ENCODE measurements at places on chromosomes 13 and 19. TPM values are rescaled to one million over a fixed set of nuclear protein-coding genes. Genes with fewer than 3 reads are reported as not detected.

The CEACAM8 gene
- total RNA-seq: not detected

The DMKN gene
- total RNA-seq: 0.36 TPM

The ADGRE1 gene
- total RNA-seq: not detected

The C2CD4C gene
- under 0.01 TPM for total RNA-seq

The ZNF382 gene
- total RNA-seq: 1.9 TPM

The HSD17B14 gene
- 0.54 TPM for total RNA-seq

The KLK6 gene
- not detected for total RNA-seq

GRCh38 chr19:4388337-4389063, 11.8 kb downstream of the SH3GL1 start:
- DNase-seq: no peak
- H3K36me3 ChIP-seq: peaks cover 14% of the 10 kb centered on the region
- no peak overlapping the region for H3K27ac ChIP-seq
- H3K27me3 ChIP-seq: no peaks in the 10 kb centered on the region

DNA sequence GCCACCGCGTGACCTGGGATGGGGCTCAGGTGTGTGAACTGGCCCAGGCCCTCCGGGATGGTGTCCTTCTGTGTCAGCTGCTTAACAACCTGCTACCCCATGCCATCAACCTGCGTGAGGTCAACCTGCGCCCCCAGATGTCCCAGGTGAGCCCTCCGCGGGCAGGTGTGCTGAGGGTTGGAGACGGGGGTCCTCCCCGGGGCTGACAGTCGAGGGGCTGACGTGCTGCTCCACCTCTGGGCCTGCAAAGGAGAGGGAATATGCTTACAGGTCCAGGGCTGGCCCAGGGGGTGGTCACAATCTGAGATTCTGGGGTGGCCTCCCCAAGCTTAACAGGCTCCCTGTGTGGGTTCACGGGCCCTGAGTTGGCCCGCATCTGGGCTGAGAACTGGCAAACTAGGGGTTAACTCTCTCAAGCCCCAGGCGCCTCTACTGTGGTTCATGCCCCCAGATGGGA, 386 bp downstream of the VAV1 start:
- no peak for DNase-seq
- H3K27me3 ChIP-seq: no peaks in the 10 kb centered on the region
- no peak overlapping the region for H3K27ac ChIP-seq
- H3K4me1 ChIP-seq: no peaks in the 10 kb centered on the region

DNA sequence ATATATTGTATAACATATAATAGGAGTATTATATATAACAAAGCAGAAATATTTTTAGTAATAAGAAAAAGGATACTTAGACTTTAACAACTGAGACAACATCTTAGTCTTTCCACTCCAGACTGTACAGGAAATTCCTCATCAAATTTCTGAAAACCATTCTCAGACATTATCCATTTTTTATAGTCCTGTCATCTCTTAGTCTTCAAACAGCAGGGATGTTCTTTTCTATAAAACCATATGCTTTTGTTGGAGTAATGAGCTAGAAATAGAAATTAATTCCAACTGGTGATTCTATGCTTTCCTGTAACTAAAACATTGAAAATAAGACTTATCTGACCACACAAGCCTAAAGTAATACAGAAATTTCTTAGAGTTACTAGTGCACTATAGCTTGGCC, 82.2 kb upstream of the CSNK1A1L start:
- H3K36me3 ChIP-seq: no peaks in the 10 kb centered on the region
- H3K4me1 ChIP-seq: no peaks in the 10 kb centered on the region
- H3K4me3 ChIP-seq: no peak overlapping the region
- no peak overlapping the region for H3K27ac ChIP-seq

- H3K27ac ChIP-seq: no peak overlapping the region
- no peaks in the 10 kb centered on the region for H3K27me3 ChIP-seq
- no peaks in the 10 kb centered on the region for H3K4me1 ChIP-seq
Observed at GRCh38 chr13:25674371-25674770, 302.6 kb downstream of the ATP8A2 start.

DNA sequence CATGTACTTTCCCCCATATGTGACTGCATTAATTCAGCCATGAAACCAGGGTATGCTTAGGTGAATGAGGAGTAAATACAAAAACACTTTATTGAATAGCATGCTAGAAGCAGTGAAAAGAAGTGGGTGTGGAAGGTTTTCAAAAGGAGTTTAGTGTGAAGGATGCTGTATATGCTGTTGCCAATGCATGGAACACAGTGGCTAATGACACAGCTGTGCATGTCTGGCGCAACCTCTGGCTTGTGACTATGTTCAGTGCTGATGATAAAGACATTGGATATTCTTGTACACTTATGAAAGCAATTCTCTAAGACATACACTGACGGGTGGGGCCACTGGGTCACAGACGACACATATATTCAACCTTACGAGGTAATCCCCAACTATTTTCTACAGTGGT, 55.2 kb downstream of the SOX21 start:
- H3K36me3 ChIP-seq: no peaks in the 10 kb centered on the region
- H3K27ac ChIP-seq: peak overlapping the region; percentile 33
- no peak overlapping the region for H3K4me3 ChIP-seq
- DNase-seq: peak; percentile 57
- peaks cover 9% of the 10 kb centered on the region for H3K4me1 ChIP-seq

GRCh38 chr13:107025991-107026390, 458.1 kb upstream of the ARGLU1 start:
- H3K27me3 ChIP-seq: no peaks in the 10 kb centered on the region

DNA sequence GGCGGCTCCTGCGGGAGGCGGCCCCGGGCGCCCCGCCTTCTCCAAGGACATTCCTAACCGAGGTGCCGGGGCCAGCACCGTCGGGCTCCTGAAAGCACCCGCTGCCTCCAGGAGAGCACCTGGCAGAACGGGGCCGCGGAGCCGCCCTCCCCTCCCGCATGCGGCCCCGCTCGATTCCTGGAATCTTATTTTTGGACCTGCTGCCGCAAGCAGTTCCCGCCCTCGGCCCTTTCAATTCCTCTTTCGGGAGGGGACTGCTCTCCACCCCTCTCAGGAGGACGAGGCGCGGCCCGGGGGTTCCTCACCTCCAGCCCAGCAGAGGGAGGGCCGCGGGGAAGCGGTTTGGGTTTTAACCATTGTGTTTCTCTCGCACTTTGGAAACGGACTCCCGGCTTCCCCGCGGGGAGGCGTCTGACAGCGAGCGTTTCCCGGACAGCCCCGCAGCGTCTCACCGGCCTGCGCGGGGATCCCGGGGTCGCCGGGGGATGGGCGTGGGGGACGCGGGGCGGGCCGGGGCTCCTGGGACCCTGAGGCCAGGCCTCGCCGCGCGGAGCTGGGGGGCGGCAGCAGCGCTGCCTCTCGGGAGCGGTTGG, 849 bp downstream of the GAS6 start:
- H3K36me3 ChIP-seq: peaks cover 21% of the 10 kb centered on the region
- no peak for DNase-seq
- H3K27me3 ChIP-seq: no peaks in the 10 kb centered on the region
- peak overlapping the region; percentile 93 for H3K4me3 ChIP-seq
- peaks cover 25% of the 10 kb centered on the region for H3K4me1 ChIP-seq
- H3K27ac ChIP-seq: peak overlapping the region; percentile 97

DNA sequence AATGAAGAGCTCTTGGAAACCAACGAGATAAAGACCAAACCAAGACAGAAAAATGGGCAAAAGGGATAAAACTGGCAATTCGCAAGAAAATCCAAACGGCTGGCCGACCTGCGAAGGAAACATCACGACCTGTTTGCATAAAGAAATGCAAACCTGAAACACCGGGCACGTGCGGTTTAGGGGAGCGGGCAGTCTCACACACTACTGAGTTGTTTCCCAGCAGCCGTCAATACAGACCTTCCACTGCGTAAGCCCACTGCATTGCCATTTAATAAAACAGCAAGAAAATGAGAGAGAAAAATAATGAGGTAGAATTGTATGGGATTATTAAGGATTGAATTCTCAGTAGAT, 642 bp upstream of the PEG3 start:
- H3K27me3 ChIP-seq: no peaks in the 10 kb centered on the region
- no peak for DNase-seq
- no peaks in the 10 kb centered on the region for H3K4me1 ChIP-seq
- H3K27ac ChIP-seq: no peak overlapping the region
- no peaks in the 10 kb centered on the region for H3K36me3 ChIP-seq

DNA sequence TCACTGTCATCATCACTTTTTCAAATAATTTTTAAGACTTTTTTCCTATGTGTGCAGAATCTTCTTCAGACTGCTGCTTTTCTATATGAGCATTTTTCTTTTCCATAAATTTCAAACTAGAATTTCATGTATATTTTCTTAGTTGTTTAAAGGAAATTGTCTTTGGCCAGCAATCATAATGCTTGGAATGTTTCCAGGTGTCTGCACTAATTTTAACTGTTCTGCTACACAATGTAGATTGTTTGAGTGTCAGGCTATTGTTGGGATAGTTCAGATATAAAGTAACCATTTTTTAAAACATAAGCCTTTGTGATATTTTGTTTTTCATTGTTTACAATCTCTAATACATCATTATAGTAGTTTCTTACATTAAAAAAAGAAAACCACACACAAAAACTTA, 1418.5 kb downstream of the EFNB2 start:
- no peaks in the 10 kb centered on the region for H3K36me3 ChIP-seq
- H3K27ac ChIP-seq: no peak overlapping the region
- no peaks in the 10 kb centered on the region for H3K4me1 ChIP-seq
- no peaks in the 10 kb centered on the region for H3K27me3 ChIP-seq
- no peak overlapping the region for H3K4me3 ChIP-seq
- DNase-seq: no peak

- H3K27me3 ChIP-seq: no peaks in the 10 kb centered on the region
- no peak overlapping the region for H3K4me3 ChIP-seq
- DNase-seq: no peak
Observed at GRCh38 chr19:11247391-11247790, 8.0 kb downstream of the ANGPTL8 start.
